Activated CD8-positive, alpha-beta memory T cell treated with anti-CD3 and anti-CD28 coated beads, Interleukin-2, amount 50 U/mL, for 4 hours (primary cell): ENCODE measurements at places on chromosomes 3 and 15.

GRCh38 chr15:48361685-48362084 lies 30.5 kb downstream of the DUT start:
- DNase-seq: no peak

- no peak for DNase-seq
These were observed 3.2 kb downstream of the ULK3 start for GRCh38 chr15:74839526-74840395.

DNA sequence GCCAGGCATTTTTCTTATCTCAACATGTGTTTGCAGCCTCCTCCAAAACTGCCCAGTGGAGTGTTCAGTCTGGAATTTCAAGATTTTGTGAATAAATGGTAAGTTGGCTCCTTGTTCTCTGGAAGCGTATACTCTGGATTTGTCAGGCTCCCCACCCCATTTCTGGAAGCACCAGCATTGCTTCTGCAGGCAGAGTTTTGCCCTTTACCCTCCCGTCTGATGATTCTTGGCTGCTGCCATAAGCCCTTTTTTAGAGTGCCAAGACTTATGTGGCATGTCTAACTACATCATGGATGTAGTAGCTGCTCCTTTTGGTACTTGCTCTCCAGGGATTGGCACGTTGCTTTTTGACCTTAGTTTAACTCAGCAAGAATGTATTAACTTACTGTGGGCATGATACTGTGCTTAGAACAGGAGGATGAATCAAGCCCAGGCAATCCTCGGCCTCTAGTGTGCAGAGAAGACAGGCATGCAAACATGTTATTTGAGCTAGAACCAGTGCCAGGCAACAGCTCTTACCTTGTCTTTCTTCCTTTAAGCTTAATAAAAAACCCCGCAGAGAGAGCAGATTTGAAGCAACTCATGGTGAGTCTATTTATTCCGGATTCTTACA lies 8.3 kb downstream of the SNAPC5 start:
- DNase-seq: no peak

GRCh38 chr3:43281020-43281419 lies 5.3 kb upstream of the SNRK start:
- no peak for DNase-seq

DNA sequence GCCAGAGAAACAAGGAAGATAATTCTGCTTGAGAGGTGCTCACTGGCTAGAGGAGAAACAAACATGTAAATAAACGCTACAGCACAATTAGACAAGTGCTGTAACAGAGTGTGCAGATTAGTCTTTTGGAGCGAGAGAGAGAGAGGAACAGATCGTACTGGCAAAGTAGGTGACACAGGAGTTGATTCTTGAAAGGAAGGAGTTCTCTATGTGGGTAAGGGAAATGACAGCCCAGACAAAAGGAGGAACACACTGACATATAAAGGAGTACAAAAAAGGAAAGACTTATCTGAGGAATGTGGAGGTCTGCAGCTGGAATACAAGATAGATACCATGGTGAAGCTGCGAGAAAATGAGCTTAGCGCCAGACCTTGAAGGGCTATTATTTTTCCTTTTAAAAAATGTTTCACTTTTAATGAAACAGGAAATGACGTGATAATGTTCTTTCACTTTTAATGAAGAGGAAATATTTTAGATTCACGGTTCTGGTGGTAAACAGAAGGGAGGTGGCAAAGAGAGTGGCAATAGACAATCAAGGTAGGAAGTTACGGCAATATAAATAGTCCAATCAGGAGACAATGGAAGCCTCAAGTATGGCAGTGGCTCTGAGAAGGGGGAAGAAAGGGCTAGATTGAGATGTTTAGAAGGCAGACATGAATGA lies 202.9 kb downstream of the VPS13C start:
- DNase-seq: no peak

DNA sequence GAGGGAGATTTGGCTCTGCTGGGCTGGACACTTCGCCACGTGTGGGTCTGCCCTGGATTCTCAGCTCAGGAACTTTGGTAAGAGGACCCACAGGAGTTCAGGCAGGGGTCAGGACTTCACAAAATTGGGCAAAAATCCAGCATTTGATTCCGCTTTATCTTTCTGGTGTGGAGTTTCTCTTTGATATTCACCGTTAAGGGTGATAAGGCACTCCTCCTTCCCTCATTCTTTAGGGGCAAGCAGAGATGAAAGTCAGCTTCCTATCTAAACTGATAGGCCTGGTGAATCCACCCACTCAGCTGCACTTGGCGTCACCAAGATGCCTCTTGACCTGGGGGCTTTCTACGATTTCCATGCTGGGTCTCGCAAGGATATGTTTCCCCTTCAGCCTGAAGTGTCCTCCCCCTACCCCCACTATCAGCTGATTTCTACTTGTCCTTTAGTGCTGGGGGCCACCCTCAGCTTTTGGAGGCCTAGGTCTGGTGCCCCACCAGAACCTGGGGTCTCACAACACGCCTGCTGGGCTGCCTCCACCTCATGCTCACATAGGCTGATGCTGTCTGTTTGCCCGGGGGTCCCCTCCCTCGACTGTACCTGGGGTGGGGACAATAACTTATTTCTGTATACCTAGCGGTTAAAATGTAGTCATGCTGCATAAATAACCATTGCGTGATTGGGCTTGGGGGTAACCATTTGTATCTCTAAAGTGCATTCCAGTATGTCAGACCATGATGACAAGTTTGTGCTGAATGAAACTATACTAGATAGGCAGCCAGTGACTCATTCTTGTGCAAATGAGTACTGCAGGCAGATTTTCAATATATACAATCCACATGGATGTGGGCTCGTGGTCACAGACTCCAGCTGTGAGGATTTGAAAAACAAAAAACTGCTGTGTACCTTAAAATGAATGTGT lies 248.3 kb downstream of the ADAMTS17 start:
- DNase-seq: no peak

- DNase-seq: no peak
These were observed 136.2 kb downstream of the USP13 start for GRCh38 chr3:179788996-179789395.

DNA sequence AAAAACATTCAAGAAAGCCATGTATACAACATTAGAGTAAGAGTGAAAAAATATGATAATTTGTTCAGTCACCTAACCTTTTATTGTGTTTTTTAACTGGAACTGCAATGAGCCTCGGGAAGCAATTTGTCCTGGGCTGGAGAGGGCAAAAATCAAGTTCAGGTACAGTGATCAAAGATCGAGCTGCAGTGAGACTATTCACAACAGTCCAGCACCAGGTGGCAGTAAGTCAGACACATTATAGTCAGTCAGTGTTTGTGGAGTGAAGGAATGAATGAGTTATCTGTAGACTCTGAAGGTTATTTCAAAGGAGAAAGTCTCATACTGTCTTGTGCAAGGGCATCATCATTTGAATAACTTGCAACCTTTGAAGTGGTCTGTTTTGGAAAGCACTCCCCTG lies 116.6 kb downstream of the CHDH start:
- DNase-seq: no peak

- no peak for DNase-seq
These were observed 136.7 kb upstream of the TLE3 start for GRCh38 chr15:70234256-70234905.

- DNase-seq: no peak
These were observed 28.9 kb downstream of the EAF1 start for GRCh38 chr3:15456321-15456720.

DNA sequence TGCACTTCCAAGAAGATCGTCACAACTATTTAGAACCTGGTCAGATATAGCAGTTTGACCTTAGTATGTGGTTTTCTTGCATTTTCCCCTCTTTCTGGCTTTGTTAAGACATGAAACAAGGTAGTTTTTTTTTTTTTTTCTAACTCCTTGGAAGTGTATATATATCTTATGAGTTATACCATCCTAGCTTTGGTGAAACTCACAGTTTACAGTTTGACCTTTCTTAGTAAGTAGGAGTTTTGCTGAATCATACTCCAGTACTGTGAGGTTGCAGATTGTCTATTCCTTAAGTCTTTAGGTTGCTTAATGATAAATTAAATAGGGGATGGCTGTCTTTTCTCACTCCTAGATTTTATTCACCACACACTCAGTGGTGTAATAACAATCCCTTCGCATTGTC lies 325.0 kb downstream of the RBMS3 start:
- DNase-seq: no peak

DNA sequence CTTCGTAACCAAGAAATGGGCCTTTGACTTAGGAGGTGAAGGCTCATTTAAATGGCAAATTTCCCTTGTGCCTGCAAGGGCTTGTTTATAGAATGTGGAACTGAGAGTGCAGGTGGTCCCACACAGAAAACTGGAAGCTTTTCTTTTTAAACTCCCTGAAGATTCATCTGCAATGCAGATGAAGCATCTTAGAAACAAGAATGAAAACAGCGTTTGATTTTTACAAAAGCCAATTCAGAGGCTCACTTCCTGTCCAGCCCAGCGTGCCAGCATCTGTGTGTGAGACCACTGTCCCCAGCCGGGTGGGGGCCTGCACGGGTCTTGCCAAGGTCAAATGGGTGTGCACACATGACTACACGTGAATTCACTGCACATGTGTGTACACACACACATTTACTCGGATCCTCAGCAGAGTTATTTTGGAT lies 94.7 kb downstream of the LINGO1 start:
- DNase-seq: no peak

DNA sequence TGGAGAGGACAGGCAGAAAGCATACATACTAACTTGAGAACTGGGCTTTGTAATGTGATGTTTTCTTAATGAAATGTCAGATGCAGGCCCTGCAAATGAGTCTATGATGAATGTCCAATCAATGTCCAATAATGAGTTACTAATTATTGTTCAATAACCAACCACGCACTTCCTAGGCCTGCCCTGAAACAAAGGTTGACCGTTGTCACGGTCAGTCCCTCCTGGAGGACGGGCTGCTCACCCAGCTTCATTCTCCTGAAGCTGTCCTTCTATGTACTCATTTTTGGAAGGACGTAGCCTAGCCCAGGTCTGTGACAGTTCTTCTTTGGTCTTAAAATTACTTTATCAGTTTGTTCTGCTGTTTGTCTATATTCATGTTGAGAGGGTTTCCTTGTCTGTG lies 8.3 kb upstream of the PDIA5 start:
- no peak for DNase-seq

GRCh38 chr3:3240986-3241385 lies 61.5 kb upstream of the CRBN start:
- DNase-seq: no peak

DNA sequence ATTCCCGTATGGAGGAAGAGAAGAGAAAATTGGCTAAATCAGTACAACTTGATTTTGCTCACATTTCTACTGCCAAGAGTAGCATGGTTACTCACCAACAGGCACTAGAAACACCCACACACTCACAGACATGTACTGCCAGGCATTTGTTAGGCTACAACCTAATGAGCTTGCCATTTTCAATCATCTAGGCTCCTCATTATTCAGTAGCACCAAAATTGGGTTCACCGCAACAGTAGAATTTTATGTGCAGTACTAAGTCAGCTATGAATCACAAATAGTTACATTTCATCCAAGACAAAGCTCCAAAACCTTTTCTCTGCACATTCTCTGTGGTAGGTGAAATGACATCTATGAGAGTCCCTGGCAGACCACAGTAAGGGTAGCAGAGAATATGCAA lies 15.0 kb upstream of the THUMPD3 start:
- no peak for DNase-seq

- no peak for DNase-seq
These were observed 35.5 kb downstream of the GADL1 start for GRCh38 chr3:30858894-30859389.

DNA sequence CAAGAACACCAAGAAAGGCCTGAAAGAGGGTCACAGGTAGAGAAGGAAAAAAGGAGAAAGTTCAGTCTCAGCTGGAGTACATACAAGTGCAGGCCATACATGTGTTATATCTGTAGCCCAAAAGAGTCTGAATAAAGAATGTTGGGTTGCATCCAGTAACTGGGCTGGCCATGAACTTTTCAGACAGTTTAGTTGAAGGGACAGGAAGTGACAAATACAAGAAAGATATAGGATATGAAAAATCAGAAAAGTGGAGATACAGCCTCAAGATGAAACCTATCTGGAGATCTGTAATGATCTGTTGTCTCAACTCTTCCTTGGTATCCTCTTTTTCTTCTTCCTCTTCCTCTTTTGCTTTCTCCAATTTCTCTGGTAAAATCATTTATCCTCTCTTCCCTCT lies 671.7 kb downstream of the MECOM start:
- DNase-seq: no peak

GRCh38 chr15:55703873-55704301 lies 39.1 kb downstream of the PRTG start:
- no peak for DNase-seq

GRCh38 chr3:98326105-98326893 lies 27.4 kb upstream of the OR5K4 start:
- no peak for DNase-seq

- no peak for DNase-seq
These were observed 103.8 kb upstream of the UBE2E1 start for GRCh38 chr3:23701716-23702597.

DNA sequence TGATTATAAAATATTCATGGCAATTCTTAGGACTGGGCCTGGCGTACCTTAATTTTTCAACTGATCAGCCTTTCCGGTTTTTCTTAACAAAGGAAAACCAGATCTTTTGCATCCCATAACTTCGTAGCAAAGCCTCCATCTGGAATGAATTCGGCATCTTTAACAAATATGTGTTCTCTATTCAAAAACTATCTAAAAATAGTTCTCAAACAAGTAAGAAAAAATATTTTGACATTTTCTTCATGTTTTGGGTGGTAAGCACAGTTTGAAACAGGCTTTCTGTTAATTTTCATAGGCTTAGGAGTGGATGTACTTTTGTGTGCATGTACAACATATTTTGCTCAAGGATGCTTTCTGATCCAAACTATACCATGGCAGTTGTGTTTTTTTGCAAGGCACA lies 55.1 kb downstream of the RBMS3 start:
- DNase-seq: no peak

DNA sequence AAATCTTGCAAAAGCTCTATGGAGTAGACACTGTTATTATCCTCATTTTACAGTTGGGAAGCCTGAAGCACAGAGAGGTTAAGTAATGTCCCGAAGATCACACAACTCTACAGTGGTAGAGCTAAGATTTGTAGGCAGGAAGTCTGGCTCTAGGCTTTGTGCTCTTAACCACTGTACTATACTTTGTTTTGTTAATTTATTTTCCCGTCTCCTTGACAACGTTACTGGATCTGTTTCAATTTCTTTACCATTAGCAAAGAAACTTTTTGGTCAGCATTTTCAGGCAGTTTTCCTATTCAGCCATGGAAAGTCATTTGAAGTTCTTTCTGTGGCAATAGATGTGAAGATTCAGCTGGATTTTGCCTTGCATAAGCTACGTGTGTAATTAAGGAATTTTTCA lies 51.7 kb downstream of the OTOL1 start:
- no peak for DNase-seq

- DNase-seq: no peak
These were observed at the start of gene UPK1B for GRCh38 chr3:119173325-119173724. Gene UPK1B (plus strand): TSS chr3:119173598. CDS start chr3:119186742, 13,144 bp downstream.

DNA sequence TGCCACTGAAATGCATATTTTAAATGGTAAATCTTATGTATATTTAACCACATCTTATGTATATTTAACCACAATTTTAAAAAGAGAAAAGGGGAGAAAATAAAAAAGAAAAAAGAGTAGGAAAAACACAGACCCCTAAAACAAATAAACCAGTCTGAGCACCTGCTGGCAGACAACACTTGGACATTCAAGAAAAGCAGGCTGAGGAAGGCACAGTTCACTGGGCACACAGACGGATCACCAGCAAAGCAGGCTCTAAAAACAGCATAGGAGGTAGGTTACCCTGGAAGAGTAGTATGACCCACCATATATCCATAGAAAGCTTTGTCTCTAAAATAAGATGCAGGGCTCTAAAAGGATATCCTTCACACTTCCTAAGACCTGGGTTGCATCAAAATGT lies 27.0 kb downstream of the AAGAB start:
- DNase-seq: no peak
